A549 (cell line): ENCODE measurements at places on chromosomes 4 and X.

- DNase-seq: no peak
These were observed 94.9 kb downstream of the ARHGAP24 start for GRCh38 chr4:85569730-85570299.

DNA sequence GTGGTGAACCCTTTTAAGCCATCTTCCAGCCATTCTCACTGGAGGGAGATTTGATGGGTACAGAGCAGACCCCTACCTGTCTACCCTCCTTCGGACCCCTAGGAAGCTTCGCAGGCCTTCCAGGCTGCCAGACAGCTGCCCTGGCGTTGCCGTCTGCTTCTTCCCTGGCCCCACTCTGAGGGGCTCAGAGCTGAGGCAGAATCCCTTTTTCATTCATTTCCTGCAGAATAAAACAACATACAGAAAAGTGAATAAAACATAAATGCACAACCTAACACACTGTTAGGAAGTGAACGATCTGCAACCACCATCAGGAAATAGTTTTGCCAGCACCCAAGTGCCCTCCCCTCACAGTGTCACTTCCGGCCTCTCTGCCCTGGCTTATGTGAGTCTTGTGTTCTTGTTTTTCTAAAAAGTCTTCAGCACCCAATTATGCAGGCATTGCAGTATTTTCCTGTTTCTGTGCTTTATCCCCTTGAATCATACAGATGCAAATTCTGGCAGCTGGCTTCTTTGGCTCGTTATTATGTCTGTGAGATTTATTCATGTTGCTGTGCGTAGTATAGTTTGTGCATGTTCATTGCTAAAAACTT is 5.6 kb upstream of the ADD1 start:
- DNase-seq: no peak

DNA sequence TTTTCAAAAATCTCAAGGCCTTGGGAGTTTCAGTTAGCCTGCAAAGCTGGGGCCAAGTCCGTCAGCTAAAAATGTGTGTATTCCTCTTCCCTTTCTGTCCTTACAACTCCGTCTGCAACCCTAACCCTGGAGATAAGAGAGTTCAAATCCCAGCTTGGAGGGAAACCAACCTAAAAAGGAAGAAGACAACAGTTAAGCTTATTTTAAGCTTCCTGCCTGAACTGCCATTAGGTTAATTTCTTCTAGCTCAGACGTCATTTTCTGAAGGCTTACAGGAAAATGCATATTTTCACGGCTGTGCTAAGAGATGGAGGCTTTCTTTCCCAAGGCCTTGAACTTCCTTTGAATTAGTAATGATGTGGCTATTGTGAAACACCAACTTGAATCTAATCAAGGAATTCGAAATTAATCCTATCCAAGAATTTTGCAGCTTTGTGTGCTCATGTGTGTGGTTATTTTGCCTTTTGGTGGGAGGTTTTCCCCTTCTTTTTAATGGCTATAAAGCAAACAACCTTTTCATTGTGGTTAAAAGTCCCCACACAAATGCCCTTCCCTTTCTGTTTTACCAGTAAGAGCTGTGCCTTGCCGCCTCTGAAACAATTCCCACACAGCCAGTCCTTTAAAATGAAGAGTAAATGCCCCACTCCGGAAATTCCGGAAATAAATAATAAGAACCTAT is 103.5 kb downstream of the IRF2 start:
- DNase-seq: no peak

GRCh38 chr4:10305816-10306215 is 151.4 kb downstream of the ZNF518B start:
- DNase-seq: no peak

DNA sequence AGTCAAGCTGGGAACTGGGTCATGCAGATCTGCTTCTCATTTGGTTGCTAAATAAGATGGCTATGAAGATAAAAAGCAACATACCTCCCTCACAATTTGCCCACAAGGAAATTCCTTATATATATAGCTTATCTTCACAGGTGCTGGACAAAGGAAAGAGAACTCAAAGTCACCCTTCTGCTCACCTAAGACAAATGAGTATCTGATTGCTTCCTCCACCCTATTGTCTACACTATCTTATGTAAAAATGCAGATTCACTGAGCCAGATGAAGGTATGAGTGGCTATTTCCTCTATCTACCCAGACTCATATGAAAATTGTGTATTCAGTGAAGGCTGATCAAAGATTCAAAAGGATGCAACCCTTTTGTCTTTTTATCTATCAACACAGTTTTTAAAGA is 50.8 kb downstream of the CHM start:
- DNase-seq: no peak

DNA sequence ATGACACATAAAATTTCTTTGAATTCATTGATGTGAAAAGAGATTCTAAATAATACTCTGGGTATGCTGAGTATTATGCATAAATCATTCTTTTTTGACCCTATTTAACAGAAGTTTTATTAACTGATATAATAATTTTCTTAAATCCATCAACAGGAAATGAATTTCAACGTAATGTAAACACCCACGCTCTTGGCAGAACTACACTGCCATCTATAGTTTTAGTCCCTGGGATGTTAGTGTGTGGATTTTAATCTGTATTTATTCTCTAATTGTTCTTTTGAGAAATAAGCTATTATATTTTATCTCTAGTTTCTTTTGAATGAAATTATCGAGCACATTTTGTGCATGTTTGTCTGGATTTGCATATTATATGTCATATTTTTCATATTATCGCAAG is 666.8 kb upstream of the NDST4 start:
- no peak for DNase-seq

DNA sequence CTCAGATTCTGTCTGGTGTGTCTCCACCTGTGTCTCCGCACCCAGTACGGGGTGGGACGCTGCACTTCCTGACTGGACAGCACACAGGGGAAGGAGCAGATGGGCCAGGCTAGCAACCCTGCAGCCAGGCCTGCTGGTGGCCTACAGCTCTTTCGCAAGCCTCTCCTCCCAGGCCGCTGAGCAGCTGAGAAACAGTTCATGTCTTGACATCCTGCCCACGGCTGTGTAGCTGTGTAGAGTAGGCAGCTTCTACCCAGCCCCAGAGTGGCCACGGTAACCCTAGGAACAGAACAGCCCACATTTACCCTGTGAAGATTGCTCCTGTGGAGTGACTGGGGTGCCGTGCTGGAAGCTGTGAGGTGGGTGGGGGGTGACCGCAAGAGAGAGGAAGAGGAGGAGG is 38.9 kb downstream of the CCNQ start:
- no peak for DNase-seq

- DNase-seq: no peak
These were observed 180.5 kb downstream of the KLHL13 start for GRCh38 chrX:117936118-117936517.

GRCh38 chr4:22334155-22334554 is 181.7 kb downstream of the ADGRA3 start:
- no peak for DNase-seq

DNA sequence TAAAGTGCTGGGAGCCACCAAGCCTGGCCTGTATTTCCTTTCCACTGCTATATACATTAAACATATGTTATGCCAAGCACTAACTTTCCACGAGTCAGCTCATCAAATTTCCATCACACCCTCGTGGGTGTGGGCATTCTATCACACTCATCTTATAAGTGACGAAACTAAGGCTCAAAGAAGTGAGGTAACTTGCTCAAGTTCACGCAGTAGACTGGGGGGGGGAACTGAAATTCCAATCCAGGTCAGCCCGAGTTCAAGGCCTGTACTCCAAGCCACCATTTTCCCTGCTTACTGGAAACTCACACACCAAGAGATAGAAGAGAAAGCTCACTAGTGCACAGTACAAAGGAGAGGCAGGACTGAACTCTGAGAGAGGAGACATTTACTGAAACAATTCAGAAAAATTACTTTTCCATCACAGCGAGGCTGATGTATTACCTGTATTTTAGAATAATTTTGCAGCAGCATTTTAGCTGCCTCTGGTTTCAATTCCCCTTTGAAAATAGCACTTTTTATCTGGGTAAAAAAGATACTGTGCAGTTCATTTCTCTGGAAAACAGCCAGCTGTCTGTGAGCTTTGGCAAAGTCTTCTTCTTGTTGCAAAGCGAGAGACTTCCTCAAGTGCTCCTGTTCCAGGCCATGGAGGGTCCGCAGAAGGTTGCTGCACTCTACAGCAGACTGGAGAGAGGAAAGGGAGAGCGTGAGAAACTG is 76.8 kb downstream of the EVC2 start:
- DNase-seq: no peak

DNA sequence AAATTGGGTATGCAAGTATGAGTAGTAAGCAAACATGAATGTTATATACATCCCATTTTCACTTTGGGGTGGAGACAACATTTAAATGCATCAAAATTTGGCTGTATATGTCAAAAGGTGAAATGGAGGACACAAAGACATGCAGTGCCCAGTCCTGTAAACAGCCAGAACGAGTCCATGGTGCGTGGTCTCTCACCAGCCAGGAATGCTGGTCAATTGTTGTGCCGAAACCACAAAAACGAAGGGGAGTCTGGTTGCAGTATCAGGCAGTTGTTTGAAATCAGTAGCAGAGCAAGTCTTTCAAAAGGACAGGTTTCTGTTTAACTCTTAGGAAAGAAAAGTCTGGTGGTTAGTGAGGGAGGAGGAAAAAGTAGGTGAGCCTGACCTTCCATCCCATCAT is 22.3 kb upstream of the RNF150 start:
- DNase-seq: no peak

- no peak for DNase-seq
These were observed 2.3 kb upstream of the MSX1 start for GRCh38 chr4:4857001-4857808.

GRCh38 chrX:153481043-153481442 is 10.7 kb upstream of the HAUS7 start:
- no peak for DNase-seq
